ENCODE measurements at places on chromosomes 12 and 14. TPM values are rescaled to one million over a fixed set of nuclear protein-coding genes. Genes with fewer than 3 reads are reported as not detected.

DNA sequence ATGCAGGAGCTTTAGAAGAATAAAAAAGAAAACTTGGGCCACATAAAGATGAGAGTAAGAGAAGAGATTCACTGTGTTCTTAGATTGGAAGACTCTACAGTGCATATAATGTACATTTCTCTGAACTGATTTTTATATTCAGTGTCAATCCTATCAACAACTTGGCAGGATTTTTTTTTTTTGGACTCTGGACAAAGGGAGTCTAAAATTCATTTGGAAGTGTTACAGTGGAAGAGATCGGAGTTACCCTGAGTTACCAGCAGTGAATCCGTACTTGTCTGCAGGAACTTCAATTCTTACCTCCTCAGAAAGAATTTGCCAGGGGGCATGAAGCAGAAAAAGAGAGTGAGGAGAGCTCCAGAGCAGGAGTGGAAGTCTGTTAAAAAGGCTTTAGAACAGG lies 24.0 kb downstream of the SERPINA11 start:
- H3K27me3 ChIP-seq: no peaks in the 10 kb centered on the region
- no peak for DNase-seq
- no peaks in the 10 kb centered on the region for H3K36me3 ChIP-seq
- H3K4me3 ChIP-seq: no peak overlapping the region

SPX gene
- total RNA-seq: 0.78 TPM

- H3K27me3 ChIP-seq: no peaks in the 10 kb centered on the region
- H3K27ac ChIP-seq: no peak overlapping the region
- no peak overlapping the region for H3K4me3 ChIP-seq
- H3K4me1 ChIP-seq: no peaks in the 10 kb centered on the region
- no peaks in the 10 kb centered on the region for H3K36me3 ChIP-seq
- DNase-seq: no peak
These were observed 44.5 kb upstream of the SELPLG start for GRCh38 chr12:108678104-108678730.

DNA sequence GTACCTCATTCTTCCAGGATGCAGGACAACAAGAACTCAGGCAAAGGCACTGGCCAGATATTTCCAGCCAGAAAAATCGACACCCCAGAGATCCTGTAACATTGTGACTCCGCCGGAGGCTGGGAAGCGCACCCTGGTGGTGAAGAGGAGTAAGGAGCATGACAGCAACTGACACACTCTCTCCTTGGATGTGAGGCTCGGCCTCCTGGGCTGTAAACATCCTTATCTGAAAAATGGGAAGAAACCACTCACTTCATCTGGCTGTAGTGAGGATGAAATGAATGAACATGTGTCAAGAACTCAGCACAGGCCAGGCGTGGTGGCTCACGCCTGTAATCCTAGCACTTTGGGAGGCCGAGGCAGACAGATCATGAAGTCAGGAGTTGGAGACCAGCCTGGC lies 27.5 kb downstream of the TCHP start:
- peak; percentile 41 for DNase-seq
- peaks cover 35% of the 10 kb centered on the region for H3K36me3 ChIP-seq
- no peak overlapping the region for H3K27ac ChIP-seq
- H3K27me3 ChIP-seq: no peaks in the 10 kb centered on the region
- H3K4me3 ChIP-seq: no peak overlapping the region

CLECL1 gene
- total RNA-seq: 7.2 TPM

GRCh38 chr12:6341417-6342139 lies at the start of gene TNFRSF1A:
Gene TNFRSF1A (minus strand): TSS chr12:6342076. CDS start chr12:6341814, 262 bp downstream.
- peaks cover 74% of the 10 kb centered on the region for H3K4me1 ChIP-seq
- no peaks in the 10 kb centered on the region for H3K27me3 ChIP-seq
- H3K4me3 ChIP-seq: peak within 1 kb of the TSS; percentile 97
- peak within 1 kb of the TSS; percentile 92 for H3K27ac ChIP-seq

GRCh38 chr14:68619790-68620574 lies 172.9 kb downstream of the ZFP36L1 start:
- no peaks in the 10 kb centered on the region for H3K36me3 ChIP-seq
- H3K4me1 ChIP-seq: no peaks in the 10 kb centered on the region
- no peak overlapping the region for H3K4me3 ChIP-seq

CSRP2 gene
- total RNA-seq: not detected

- H3K27ac ChIP-seq: no peak overlapping the region
- no peaks in the 10 kb centered on the region for H3K4me1 ChIP-seq
- H3K4me3 ChIP-seq: no peak overlapping the region
- no peaks in the 10 kb centered on the region for H3K36me3 ChIP-seq
- DNase-seq: no peak
These were observed 69.0 kb downstream of the PPM1H start for GRCh38 chr12:62865937-62866336.

- no peak overlapping the region for H3K4me3 ChIP-seq
- H3K4me1 ChIP-seq: no peaks in the 10 kb centered on the region
- no peaks in the 10 kb centered on the region for H3K36me3 ChIP-seq
These were observed 8.1 kb upstream of the DENND5B start for GRCh38 chr12:31599053-31599452.

- no peak for DNase-seq
- H3K4me3 ChIP-seq: no peak overlapping the region
- no peaks in the 10 kb centered on the region for H3K27me3 ChIP-seq
- peaks cover 85% of the 10 kb centered on the region for H3K4me1 ChIP-seq
- H3K36me3 ChIP-seq: peaks cover 62% of the 10 kb centered on the region
These were observed 14.8 kb downstream of the LDHB start for GRCh38 chr12:21642707-21643389.

GRCh38 chr14:22977684-22978486 lies 4.5 kb downstream of the AJUBA start:
- H3K4me3 ChIP-seq: no peak overlapping the region
- H3K36me3 ChIP-seq: no peaks in the 10 kb centered on the region
- H3K27ac ChIP-seq: no peak overlapping the region
- peaks cover 11% of the 10 kb centered on the region for H3K4me1 ChIP-seq

DNA sequence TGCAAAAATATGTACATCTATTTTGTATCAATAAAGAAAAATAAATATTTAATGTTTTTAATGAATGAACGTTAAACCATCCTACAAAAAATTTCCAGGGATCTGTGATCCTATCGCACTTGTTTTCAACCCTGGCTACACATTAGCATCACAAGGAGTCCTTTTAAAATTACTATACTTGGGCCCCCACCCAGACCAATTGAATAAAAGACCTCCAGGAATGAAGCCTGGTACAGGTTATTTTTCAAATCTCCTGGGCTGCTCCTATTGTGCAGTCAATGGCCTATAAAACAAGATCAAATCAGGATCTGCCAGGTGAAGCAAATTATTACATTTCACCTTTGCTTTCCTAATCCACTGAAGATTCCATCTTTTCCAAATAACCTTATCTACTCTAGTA lies 33.4 kb upstream of the GXYLT1 start:
- DNase-seq: no peak
- no peak overlapping the region for H3K4me3 ChIP-seq
- no peaks in the 10 kb centered on the region for H3K36me3 ChIP-seq
- H3K27me3 ChIP-seq: no peaks in the 10 kb centered on the region
- H3K4me1 ChIP-seq: no peaks in the 10 kb centered on the region

PTPRB gene
- not detected for total RNA-seq

GRCh38 chr12:77238335-77238734 lies 173.0 kb upstream of the E2F7 start:
- no peaks in the 10 kb centered on the region for H3K27me3 ChIP-seq
- no peak overlapping the region for H3K4me3 ChIP-seq
- H3K36me3 ChIP-seq: no peaks in the 10 kb centered on the region
- DNase-seq: no peak

GRCh38 chr12:125890971-125891370 lies 825.7 kb downstream of the AACS start:
- no peaks in the 10 kb centered on the region for H3K36me3 ChIP-seq
- no peak overlapping the region for H3K4me3 ChIP-seq
- DNase-seq: no peak

DNA sequence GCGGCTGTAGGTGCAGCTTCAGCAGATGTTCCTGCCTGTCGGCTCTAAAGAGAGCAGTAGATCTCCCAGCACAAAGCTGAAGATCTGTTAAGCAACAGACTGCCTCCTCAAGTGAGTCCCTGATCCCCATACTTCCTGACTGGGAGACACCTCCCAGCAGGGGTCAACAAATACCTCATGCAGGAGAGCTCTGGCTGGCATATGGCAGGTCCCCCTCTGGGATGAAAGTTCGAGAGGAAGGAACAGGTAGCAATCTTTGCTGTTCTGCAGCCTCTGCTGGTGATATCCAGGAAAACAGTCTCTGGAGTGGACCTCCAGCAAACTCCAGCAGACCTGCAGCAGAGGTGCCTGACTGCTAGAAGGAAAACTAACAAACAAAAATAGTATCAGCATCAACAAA lies 337.1 kb upstream of the USP15 start:
- no peaks in the 10 kb centered on the region for H3K27me3 ChIP-seq
- no peaks in the 10 kb centered on the region for H3K36me3 ChIP-seq
- no peak overlapping the region for H3K4me3 ChIP-seq
- no peak for DNase-seq

GRCh38 chr14:65403231-65403630 lies 9.3 kb upstream of the FUT8 start:
- no peaks in the 10 kb centered on the region for H3K4me1 ChIP-seq
- no peak overlapping the region for H3K4me3 ChIP-seq
- DNase-seq: no peak
- H3K36me3 ChIP-seq: no peaks in the 10 kb centered on the region
- H3K27ac ChIP-seq: no peak overlapping the region
- H3K27me3 ChIP-seq: no peaks in the 10 kb centered on the region

- H3K4me1 ChIP-seq: peaks cover 32% of the 10 kb centered on the region
- H3K27ac ChIP-seq: no peak overlapping the region
- no peak overlapping the region for H3K4me3 ChIP-seq
These were observed 2.8 kb downstream of the GABARAPL1 start for GRCh38 chr12:10215436-10215835.

GALNT8 gene
- total RNA-seq: 0.99 TPM

SMCO3 gene
- not detected for total RNA-seq

DNA sequence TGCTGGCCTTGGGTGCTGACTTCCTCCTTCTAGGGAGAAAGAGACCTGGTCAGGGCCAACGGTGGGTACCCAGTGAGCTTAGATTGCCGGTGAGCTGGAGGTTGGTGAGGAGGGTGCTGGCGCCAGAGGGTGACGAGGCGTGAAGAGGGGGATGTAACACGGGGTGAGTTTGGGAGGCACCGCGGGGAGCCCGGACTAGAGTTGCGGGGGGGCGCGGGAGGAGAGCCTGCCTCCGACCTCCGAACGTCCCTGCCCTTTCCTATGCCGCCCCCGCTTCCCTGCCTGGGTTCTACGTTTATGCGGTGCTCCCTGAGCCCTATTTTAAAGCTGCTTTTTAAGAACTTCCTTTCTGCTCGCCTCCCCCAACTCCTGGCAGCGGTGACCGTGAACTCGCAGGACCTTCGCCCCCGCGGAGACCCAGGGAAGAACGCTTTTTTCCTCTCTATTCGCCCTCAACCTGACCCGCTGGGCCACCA lies 18.6 kb downstream of the OR6S1 start:
- no peak overlapping the region for H3K27ac ChIP-seq
- peaks cover 31% of the 10 kb centered on the region for H3K4me1 ChIP-seq
- H3K36me3 ChIP-seq: no peaks in the 10 kb centered on the region
- peaks cover 6% of the 10 kb centered on the region for H3K27me3 ChIP-seq

- no peak overlapping the region for H3K27ac ChIP-seq
- H3K4me3 ChIP-seq: no peak overlapping the region
- DNase-seq: no peak
- no peaks in the 10 kb centered on the region for H3K4me1 ChIP-seq
- no peaks in the 10 kb centered on the region for H3K27me3 ChIP-seq
These were observed 48.9 kb downstream of the KIF26A start for GRCh38 chr14:104187121-104187889.

GRCh38 chr12:8887285-8887715 lies 27.0 kb upstream of the PHC1 start:
- H3K4me1 ChIP-seq: no peaks in the 10 kb centered on the region
- H3K36me3 ChIP-seq: no peaks in the 10 kb centered on the region
- H3K27ac ChIP-seq: no peak overlapping the region
- H3K4me3 ChIP-seq: no peak overlapping the region
- no peak for DNase-seq
- no peaks in the 10 kb centered on the region for H3K27me3 ChIP-seq

- no peak overlapping the region for H3K4me3 ChIP-seq
- no peak for DNase-seq
- no peaks in the 10 kb centered on the region for H3K4me1 ChIP-seq
- no peaks in the 10 kb centered on the region for H3K27me3 ChIP-seq
- no peaks in the 10 kb centered on the region for H3K36me3 ChIP-seq
These were observed 364.5 kb downstream of the PDZRN4 start for GRCh38 chr12:41552588-41552987.

KRT3 gene
- total RNA-seq: not detected

- H3K27ac ChIP-seq: no peak overlapping the region
- no peaks in the 10 kb centered on the region for H3K27me3 ChIP-seq
- DNase-seq: peak; percentile 69
- H3K36me3 ChIP-seq: no peaks in the 10 kb centered on the region
- no peaks in the 10 kb centered on the region for H3K4me1 ChIP-seq
These were observed 10.4 kb downstream of the OTUB2 start for GRCh38 chr14:94036313-94037167.

DNA sequence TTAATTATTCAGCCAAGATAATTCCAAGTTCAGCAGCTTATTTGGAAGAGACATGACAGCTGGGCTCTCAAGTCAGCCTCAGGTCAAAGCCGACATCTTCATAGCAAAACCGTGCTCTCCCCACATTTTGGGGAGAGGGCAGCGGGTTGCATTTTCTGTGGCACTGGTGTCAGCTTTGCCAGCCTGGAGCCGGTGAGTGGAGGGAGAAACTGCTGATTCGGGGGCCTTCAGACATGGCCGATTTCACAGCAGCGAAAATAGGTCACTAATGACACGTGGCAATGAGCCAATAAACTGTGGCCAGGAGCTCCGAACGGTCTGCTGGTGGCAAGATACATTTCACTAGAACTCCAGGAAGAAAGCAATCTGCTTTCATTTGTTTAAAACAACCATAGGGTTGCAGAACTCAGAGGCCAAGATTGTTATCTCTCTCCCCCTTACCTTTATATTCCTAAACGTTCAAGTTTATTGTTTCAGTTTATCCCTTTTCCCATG lies 173.2 kb downstream of the CAND1 start:
- no peak for DNase-seq
- H3K27me3 ChIP-seq: no peaks in the 10 kb centered on the region
- no peak overlapping the region for H3K4me3 ChIP-seq
- peaks cover 12% of the 10 kb centered on the region for H3K4me1 ChIP-seq
- H3K27ac ChIP-seq: no peak overlapping the region
